ENCODE measurements at places on chromosomes 12 and 14. TPM values are rescaled to one million over a fixed set of nuclear protein-coding genes. Genes with fewer than 3 reads are reported as not detected.

SAMD15 gene
- total RNA-seq: not detected

CLEC14A gene
- total RNA-seq: 192 TPM

PTGER2 gene
- total RNA-seq: 1.9 TPM

BCL2L14 gene
- not detected for total RNA-seq

TMPRSS12 gene
- total RNA-seq: not detected

SERPINA5 gene
- 4.3 TPM for total RNA-seq

PTHLH gene
- not detected for total RNA-seq

CHURC1 gene
- 31.9 TPM for total RNA-seq

PROX2 gene
- total RNA-seq: not detected

CLEC4E gene
- not detected for total RNA-seq

All from ascending aorta (tissue), 2 donors.